ENCODE measurements at places on chromosomes 6 and 20. TPM values are rescaled to one million over a fixed set of nuclear protein-coding genes. Genes with fewer than 3 reads are reported as not detected.

Gene CST2
- total RNA-seq: not detected

Gene CALHM5
- 1.7 TPM for total RNA-seq

Gene MEP1A
- not detected for total RNA-seq

Gene DEFB128
- total RNA-seq: not detected

Gene JPH2
- 182 TPM for total RNA-seq

Gene MEI4
- not detected for total RNA-seq

GRCh38 chr6:45450132-45450531 is 72.4 kb upstream of the SUPT3H start:
- DNase-seq: no peak

DNA sequence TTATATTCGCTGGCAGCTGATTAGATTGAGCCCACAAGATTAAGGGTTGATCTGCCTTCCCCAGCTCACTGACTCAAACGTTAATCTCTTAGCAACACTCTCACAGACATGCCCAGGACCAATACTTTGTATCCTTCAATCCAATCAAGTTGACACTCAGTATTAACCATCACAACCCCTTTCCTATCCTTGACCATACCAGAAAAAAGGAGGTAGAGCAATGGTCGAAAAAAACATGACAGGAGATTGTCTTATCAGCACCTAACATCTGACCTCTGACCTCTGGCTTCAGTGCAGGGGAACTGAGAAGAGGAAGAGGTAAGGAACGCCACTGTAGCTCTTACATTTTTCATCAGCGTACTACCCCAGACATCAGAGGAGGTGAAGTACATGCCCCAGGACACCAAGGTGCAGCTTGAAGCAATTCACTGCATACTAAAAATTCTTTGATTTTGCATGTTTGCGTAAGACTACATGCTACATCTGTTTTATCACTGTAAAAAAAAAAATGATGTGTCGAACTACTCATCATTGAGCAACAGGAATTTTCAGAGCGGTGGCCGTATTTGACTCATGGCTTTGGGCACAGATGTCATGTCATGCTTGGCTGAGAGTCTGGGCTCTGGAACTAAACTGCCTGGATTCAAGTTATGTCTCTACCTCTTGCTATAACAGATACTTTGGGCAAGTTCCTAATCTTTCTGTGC is 188.0 kb upstream of the TAB2 start:
- no peak for DNase-seq

GRCh38 chr6:26198722-26199056 is 111.5 kb downstream of the HFE start:
- DNase-seq: no peak

DNA sequence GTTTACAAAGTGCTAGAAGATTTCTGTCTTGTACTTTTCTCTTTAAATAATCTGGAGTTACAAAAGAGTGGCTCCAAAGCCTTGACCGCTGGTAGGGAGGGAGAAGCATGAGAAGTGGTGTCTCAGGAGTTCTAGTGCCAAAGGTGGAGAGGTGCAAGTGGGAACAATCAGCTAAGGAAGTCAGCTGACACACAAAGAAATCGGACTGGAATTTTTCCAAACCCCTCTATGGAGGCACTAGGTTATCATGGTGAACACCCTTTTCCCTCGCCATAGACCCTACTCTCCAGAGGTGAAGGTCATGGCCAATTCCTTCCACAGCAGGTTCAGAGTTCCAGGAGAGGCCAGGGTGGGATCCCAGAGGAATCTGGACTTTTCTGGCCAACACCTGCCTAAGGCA is 14.8 kb downstream of the PLAGL2 start:
- DNase-seq: no peak

DNA sequence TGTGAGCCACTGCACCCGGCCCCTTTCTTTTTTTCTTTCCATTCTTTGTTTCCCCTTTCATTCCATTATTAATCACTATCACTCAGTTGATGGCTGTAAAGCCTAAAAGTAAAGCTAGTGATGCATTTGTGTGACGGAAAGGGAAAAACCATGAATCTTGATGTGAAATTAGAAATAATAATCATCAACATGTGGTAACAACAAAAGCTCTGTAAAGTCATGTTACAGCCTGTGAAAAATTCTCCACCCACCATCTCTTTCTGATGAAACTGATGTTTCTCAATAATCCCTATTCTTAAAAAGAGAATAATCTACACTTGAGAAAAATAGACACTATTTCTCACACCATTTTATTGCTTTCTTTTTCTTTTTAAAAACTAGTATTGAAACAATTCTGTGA is 80.0 kb downstream of the CRYBG1 start:
- no peak for DNase-seq

- no peak for DNase-seq
These were observed 147.6 kb downstream of the SYNDIG1 start for GRCh38 chr20:24617080-24617432.

DNA sequence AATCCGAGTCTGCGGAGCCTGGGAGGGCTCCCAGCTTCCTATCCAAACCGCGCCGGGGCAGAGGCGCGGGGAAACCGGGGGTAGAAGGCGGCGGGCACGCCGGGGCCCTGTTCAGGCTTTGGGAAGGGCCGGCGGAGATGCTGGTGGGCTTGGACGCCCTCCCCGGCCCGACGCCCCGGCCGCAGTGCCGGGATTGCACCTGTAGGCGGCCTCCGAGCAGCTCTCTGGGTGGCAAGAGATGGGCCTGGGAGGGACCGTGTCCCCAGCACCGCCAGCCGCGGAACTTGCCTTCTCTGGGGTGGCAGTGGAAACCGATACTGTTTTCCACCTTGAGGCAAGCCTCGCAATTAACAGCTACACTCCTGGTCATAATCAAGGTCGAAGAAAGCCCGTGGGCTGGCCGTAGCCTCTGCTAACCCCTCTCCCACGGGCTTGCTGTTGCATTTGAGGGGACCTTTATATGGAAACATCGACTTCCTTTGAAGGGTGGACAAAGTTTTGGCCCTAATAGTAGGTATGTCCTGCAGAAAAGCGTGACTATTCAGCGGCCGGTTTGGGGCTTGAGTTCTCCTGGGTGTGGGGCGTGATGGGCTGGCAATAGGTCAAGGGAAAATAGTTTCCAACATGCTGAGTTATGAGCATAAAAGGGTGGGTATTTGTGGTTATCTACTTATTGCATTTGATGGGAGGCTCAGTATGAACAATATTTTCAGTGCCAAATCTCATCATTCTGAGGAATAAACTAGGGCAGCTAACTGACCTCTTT is 1.1 kb upstream of the JAG1 start:
- peak; percentile 93 for DNase-seq

DNA sequence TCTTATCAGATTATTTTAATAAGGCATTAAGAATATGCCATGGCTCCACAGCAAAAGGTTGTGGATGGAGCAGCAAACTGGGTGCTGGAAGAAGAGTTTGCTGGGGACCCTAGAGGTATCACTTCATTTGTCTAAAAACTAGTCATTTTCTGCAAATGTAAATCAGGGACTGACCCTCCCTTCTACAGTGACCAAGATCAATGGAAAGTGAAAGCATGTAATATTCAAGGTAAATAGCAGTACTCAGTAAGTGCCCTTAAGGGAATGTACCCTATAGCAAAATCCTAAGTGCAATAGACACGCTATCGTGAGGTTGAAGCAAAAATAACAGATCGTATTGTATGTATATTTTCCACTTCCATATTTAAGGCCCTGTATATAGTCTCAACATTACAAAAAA is 38.7 kb downstream of the TRDN start:
- DNase-seq: no peak

All from cardiac septum (tissue), 1 donor.